NCI-H2029 treated with DMSO at 0.1 percent for 48 hours (cell line): ENCODE measurements at places on chromosomes 4 and X.

GRCh38 chr4:54231768-54232688 lies 2.9 kb downstream of the PDGFRA start:
- no peak for DNase-seq

- no peak for DNase-seq
Observed at GRCh38 chr4:75345423-75345822, 168.8 kb downstream of the RCHY1 start.

DNA sequence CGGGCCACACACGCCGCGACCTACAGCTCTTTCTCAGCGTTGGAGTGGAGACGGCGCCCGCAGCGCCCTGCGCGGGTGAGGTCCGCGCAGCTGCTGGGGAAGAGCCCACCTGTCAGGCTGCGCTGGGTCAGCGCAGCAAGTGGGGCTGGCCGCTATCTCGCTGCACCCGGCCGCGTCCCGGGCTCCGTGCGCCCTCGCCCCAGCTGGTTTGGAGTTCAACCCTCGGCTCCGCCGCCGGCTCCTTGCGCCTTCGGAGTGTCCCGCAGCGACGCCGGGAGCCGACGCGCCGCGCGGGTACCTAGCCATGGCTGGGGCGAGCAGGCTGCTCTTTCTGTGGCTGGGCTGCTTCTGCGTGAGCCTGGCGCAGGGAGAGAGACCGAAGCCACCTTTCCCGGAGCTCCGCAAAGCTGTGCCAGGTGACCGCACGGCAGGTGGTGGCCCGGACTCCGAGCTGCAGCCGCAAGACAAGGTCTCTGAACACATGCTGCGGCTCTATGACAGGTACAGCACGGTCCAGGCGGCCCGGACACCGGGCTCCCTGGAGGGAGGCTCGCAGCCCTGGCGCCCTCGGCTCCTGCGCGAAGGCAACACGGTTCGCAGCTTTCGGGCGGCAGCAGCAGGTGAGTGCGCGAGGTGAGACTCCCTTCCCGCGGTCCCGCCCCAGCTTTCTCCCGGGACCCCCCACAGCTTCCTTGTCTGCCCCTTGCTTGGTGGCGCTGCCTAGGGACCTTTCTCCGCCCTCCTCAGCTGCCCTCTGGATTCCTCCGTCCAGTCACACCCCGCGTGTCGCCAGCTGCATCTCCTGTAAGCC lies 678 bp downstream of the BMP3 start:
- no peak for DNase-seq

DNA sequence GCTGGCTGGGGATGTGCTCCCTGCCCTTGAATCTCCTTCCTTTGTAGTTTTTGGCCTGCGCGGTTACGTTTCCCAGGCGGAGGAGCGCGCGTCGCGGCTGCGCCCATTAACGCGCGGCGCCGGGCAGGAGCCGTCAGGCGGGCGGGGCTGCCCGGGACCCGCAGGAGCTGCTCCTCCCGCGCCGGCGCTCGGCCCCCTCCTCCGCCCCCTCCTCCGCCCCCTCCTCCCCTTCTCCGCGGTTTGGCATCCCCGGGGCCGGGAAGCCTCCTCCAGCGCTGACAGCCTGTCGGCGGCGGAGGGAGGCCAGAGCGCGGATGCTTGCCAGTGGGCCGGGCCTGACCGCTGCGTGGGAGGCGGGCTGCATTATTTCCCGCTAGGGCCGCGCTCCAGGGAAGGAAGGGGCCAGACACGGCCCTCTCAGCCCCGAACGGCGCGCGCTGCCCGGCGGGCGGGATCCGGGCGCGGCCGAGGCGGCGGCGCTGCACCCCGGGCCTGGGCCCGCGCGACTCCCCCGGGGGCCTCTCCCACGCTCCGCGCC lies at the start of gene DCLK2:
Gene DCLK2 (plus strand): TSS at position 405 of the 538 bp plus-strand sequence. CDS start 583 bp downstream, outside the sequence.
- DNase-seq = peak; percentile 10

- DNase-seq = peak; percentile 29
Observed at GRCh38 chrX:49915361-49916222, 6.8 kb upstream of the CLCN5 start.

DNA sequence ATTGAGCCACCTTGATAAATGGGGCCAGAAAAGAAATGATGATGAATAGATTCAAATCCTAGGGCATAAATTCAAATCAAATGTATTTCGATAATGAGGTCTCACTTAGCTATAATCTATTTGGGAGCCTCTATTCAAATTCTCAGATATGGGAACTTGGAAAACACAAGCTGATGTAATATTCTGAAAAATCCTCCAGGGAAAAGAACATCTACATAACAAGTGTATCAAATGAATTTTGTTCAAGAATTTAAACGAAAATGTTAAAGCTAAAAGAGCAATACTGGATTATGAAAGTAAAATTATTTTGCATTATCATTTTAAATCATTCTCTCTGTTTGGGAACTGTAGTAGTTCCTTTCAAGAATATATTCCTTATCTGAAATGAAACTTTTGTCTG lies 38.9 kb upstream of the RAP1GDS1 start:
- DNase-seq = no peak

GRCh38 chr4:89140168-89140759 lies 28.9 kb downstream of the TIGD2 start:
- DNase-seq = no peak

DNA sequence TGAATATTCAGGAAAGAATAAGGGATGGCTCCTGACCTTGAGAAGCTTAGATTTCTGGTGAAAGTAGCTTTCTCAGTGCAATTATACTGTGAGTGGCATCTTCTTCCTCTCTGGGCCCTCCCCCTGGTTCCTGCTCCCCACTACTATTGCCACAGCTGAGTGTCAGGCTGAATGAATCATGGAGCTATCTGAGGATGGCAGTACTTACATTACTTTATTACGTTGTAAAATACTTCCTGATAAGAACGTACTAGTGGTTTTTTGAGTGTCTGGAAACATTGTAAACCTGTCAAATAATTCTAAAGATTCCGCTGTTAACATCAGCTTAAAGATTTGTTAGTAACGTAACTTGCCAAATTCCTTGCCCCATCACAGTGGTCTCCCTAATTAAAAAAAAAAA lies 36.2 kb downstream of the ARHGAP10 start:
- no peak for DNase-seq

DNA sequence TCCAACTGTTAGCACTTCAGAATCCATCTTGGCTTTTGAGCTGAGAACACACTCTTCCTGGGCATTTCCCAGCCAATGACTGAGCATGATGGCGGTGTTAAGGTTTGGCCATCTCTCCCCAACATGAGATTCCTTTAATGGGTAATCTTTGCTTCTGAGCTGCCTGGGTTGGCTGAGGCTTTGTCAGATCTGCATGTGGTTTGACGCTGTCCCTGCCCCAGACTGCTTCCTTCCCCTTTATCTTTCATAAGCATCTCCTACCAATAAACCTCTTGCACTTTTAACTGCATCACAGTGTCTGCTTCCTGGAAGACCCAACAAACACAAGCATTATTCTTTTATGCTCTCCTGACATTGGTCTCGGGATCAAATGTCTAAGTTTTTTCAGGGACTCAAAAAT lies 31.5 kb upstream of the DIPK2B start:
- no peak for DNase-seq

DNA sequence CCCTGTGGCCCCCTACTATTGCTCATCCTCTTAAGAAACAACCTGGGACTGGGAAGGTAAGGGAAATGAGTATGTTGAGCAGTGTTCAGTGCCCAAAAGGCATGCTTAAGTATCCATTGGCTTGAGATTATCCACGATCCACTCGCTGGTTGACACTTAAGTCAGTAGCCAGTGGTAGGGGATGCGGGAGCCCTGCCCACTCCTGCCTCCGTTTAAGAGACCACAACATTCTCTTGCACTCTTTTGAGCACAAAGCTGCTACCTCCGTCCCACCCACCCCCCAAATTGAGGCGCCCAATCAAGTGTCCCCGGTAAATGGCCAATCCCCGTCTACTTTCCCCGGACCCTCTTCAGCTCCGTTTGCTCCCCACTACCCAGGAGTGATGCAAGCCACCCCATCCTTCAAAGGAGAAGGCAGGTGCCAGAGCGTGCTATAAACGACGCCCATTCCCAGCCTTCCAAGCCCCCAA lies 25.0 kb downstream of the UTP14A start:
- no peak for DNase-seq

DNA sequence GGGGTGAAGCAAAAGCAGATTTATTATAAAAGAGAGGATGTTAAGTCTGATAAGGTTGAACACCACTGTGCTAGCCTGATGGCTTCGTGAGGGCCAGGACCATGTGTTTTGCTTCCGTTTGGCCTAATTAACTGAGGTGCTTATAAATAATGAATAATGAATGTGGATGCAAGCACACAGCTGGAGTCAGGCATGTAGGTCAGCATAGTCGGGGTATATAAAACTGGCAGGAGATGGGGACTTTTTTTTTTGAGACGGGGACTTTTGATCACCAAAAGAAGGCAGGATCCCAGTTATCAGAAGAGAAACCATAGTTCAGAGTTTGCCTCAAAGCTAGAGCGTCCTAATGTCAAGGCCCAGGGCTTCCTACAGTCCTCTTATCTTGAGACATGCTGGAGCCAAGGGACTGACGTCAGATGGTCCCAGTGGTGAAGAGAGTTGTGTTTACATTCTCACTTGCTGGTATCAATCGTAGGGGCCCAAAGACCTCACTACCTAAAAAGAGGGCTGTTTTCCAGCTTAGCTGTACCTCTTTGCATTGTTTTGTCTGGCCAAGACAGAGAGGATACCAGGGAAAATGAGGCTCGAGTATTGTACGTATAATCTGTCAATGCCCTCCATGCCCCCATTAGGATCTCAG lies 50.4 kb downstream of the RTL9 start:
- DNase-seq = no peak

- DNase-seq = no peak
Observed at GRCh38 chr4:3483471-3483921, 20.4 kb downstream of the DOK7 start.

- DNase-seq = no peak
Observed at GRCh38 chrX:9466124-9466495, 1.3 kb downstream of the TBL1X start.

DNA sequence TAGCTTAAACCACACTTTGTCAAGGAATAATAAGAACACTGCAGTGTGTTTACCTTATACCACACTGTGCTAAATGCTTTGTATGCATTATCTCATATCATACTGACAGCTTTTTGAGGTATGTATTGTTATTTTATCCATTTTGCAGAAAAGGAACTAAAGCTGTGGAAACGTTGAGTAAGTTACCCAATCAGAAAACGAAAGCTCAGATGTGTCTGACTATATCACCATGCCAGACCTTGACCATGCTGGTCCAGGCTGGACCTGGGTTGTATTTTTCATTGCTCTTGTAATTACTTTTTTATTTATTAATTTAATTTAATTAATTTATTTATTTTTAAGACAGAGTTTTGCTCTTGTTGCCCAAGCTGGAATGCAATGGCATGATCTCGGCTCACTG lies 2.1 kb downstream of the HSD17B11 start:
- DNase-seq = no peak

- no peak for DNase-seq
Observed at GRCh38 chr4:32161392-32161791, 1441.2 kb downstream of the PCDH7 start.

DNA sequence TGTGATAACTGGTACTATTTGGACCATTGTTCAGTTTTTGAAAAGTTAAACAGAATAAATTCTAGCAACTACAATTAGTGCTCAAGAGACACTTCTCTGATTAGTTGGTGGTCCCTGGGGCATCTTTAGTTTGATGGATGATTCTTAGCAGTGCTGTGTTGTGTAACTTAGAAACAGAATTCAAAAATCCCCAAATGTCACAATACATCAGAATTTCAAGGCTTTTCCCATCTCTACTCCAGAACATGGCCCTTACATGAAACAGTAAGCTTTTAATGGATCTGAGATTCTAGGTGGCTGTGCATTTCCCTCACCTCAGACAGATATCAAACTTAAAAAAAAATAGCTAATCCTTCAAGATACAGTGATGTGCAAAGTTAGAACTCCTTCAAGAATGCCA lies 104.4 kb upstream of the CXCL13 start:
- DNase-seq = no peak

DNA sequence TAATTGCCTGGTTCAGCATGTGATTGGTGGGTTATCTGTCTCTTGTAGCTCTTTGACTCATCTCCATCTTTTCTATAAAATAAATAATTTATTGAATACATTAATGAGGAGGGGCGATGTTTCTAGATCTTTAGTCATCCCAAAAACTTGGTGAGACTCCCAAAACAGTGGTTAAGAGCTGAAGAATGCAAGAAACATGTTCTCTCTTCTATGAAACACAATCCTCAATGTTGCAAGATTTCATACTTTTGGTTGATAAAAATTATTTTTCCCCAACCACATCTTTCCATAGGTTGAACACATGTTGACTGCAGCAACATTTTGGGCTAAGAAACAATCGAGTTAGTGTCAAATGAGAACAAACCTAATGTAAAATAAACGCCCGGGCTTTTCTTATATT lies 1.2 kb upstream of the TMEM47 start:
- no peak for DNase-seq

GRCh38 chr4:68076194-68076593 lies 53.5 kb downstream of the TMPRSS11F start:
- DNase-seq = no peak

DNA sequence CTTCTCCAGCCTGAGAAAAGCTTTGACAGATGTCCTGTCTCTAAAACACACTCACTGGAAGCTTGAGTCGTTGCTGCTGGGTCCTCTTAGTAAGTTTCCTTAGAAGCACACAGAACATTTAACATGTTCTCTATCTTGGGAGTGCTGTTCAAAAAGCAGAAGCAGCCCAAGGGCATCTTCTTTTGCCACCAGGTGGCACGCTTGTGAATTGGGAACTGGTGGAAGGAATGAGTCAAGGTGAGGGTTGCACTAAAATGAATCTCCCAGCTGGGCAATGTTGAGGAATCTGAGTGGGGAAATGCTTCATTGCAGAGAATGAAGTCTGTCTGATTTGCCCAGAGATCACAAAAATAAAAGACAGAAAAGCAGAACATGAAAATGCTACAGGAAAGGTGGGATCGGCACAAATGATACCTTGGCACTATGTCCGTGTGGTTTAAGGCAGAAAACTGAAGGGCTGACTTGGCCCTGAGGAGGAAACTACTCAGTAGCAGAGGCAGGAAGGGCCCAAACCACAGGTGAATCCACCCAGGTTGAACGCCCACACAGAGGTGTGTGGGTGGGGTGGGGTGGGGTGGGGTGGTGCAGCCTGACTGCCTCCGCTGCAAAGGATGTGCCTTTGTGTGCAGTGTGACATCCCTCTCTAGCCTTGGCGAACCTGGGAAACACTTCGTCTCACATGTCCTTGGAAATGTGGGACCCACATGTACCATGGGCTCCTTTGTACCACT lies 26.0 kb downstream of the KIT start:
- no peak for DNase-seq

- no peak for DNase-seq
Observed at GRCh38 chrX:80513625-80514024, 93.4 kb downstream of the TENT5D start.

- DNase-seq = no peak
Observed at GRCh38 chr4:54185044-54185780, 43.9 kb upstream of the PDGFRA start.
